Activated CD8-positive, alpha-beta memory T cell treated with anti-CD3 and anti-CD28 coated beads, Interleukin-2, amount 10 ng/mL, durations not matched to agents 7 days and 5 days (primary cell): ENCODE measurements at places on chromosomes 1 and 21. TPM values are rescaled to one million over a fixed set of nuclear protein-coding genes. Genes with fewer than 3 reads are reported as not detected.

The KRTAP8-1 gene
- not detected for total RNA-seq

The PKP1 gene
- not detected for total RNA-seq

The SYT14 gene
- total RNA-seq = not detected

The ADCY10 gene
- 0.32 TPM for total RNA-seq

The ADORA3 gene
- not detected for total RNA-seq
